ENCODE measurements at places on chromosomes 16 and 17.

DNA sequence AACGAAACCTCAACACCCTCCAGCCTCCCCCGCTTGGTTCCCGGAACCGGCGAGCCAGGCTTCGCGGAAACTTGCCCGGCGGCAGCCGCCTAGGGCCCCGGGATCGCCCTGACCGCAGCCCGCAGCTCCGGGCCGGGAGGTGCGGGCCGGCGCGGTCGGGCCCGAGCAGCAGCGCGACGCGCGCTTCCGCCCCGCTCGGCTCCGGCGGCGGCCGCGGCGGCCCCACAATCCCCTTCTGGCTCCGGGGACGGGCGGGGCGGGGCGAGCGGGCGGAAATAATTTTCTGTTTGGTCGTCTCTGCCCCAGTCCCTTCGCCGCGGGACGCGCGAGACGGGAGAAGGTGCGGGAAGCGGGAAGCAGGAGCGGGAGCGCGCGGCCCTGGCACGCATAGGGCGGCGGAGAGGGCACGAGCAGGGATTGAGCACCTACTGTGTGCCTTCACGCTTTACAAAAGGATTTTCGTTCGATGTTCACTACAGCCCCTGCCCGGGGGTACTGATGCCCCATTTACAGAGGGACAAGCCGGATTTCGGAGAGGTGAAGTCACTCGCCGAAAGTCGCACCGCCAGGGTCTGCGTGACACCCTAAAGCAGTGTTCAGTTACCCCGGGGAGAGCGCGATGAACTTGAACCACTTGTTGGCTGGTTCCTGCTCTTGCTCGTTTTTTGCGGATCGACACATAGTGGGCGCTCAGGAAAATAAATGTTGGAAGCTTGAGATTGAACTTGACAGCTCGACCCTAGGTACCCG lies 2.7 kb upstream of the MLLT6 start:
- peak; percentile 86 for DNase-seq

DNA sequence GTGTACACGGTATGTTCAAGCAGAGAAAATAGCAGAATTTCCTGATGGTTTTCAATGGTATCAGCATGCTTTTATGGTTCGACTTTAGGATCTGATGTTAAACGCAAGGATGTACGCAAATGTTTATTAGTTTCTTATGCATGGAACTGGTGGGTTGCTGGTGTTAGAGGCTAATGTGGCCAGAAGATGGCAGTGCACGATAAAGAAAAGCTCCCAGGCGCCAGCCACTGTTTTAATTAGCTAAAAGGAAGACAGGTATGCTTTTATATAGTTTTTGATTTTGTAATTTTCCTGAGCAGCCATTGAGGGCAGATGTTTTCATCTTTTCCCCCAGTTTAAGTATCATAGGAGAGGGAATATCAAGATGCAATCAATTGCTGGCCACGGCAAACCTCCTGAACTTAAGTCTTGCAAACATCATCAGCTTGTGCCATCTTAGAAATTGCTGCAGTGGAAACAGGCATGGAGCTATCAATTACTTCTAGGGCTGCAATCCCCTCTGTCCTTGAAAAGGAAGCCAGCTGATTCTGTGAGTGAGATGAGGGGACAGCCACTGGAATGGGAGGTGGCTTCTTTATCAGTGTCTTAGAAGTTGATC lies 648.5 kb upstream of the RBFOX1 start:
- DNase-seq: peak; percentile 25

GRCh38 chr16:25317732-25318316 lies 60.2 kb upstream of the ZKSCAN2 start:
- DNase-seq: no peak

DNA sequence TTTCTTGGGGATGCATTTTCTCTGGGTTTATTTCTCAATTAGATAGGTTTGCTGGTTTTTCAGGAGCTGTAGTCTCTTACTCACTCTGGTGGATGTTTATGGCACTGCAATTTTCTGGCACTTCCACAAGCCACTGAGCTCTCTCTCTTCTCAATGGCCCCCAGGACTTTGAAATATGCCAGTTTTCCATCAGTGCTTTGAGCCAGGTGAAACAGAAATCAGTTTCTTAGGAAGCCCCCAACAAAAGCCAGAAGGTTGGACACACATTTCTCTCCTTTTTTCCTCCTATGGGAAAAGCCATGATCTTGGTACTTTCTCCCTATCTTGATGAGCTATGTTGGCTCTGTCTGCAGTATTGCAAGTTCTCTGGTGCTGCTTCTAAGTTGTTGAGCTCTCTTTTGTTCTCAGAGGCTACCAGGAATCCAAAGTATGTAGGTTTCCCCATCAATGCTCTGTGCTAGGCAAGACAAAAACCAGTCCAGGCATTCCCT lies 90.7 kb upstream of the SMIM36 start:
- peak; percentile 64 for DNase-seq

GRCh38 chr16:84179612-84180320 lies 7.1 kb downstream of the TAF1C start:
- DNase-seq: no peak

DNA sequence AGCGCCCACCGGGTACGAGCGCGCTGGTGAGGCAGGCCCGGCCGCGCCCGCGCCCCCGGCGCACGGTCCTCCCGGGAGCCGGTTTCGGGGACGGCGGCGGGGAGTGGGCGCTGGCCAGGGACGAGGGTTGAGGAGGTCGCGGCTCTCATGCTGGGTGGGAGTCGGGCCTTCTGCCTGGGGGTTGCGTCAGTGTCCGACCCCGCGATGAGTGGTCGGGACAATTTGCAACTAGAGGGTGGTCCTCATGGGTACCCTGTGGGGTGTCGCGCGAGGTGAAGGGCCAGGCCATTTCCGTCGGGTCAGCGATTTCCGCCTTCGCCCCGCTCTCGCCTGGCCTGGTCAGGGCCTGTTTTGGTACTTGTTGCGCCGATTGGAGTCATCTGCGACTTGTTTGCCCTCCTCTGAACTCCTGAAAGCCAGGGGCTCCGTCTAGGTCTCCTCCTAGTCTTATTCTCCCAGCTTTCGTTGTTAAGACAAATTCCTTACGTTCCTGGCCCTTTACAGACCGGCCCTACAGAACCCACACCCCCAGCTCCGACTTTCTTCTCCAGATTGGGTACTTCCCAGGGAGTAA lies 14.9 kb downstream of the NAA60 start:
- DNase-seq: peak; percentile 28
